ENCODE measurements at places on chromosomes 6 and 20.

GRCh38 chr6:38319256-38320212 is 320.2 kb downstream of the BTBD9 start:
- DNase-seq: no peak

DNA sequence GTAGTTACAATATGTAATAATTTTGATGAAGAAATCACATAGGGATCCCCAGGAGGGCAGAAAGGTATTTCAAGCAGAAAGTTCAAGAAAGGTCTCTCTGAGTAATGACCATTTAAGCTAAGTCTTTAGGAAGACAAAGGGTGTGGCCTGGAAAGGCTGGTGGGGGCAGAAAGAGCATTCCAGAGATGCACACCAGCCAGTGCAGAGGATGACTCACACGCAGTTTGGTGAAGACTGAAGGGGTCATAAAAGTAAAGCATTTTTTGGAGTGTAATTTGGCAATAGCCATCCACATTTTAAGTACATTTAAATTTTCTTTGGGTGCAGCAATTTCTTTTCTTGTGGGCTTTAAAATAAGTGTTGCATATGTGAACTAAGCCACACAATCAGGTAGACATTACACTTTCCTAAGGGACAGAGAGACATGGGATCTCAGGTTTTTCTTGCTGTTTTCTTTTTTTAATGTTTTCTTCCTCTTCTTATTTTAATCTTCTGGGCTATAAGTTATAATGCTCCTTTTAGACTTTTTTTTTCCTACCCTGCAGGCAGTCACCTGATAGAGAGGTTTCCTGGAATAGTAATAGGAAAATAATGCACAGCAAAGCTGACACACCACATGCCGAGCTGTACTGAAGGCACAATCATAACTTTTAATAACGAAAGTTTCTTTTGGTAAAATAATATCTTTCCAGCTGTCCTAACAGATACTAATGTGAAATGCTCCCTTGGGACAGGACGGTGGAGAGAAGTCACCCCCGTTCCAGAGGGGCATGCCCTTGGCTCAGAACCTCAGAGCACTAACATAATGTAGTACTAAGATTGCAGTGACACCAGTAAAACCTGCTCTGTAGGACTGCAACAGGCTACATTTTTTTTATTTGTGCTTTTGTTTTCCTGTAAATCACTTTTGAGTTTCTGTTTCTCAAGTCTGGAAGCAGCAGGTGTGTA is 49.6 kb upstream of the PTPRK start:
- no peak for DNase-seq

GRCh38 chr6:40887079-40887791 is 151.8 kb downstream of the UNC5CL start:
- no peak for DNase-seq

GRCh38 chr6:15339081-15339480 is 93.2 kb downstream of the JARID2 start:
- no peak for DNase-seq

- no peak for DNase-seq
These were observed 283.7 kb downstream of the DHX35 start for GRCh38 chr20:39245685-39246311.

- no peak for DNase-seq
These were observed 90.3 kb downstream of the ASXL1 start for GRCh38 chr20:32448306-32449056.

DNA sequence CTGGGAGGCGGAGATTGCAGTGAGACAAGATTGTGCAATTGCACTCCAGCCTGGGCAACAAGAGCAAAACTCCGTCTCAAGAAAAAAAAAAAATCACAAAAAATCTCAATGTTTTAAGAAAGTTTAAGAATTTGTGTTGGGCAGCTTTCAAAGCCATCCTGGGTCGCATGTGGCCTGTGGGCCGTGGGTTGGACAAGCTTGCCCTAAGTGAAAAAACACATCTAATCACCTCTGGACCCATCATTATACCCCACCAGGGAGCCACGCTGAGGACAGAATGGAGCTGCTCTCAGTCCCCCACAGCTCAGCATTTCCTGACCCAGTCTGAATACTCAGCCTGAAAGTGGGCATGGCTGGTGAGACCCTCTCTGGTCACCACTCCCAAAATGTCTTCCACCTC is 129.3 kb downstream of the PRND start:
- no peak for DNase-seq

- no peak for DNase-seq
These were observed 13.4 kb upstream of the RNF182 start for GRCh38 chr6:13911337-13911736.

DNA sequence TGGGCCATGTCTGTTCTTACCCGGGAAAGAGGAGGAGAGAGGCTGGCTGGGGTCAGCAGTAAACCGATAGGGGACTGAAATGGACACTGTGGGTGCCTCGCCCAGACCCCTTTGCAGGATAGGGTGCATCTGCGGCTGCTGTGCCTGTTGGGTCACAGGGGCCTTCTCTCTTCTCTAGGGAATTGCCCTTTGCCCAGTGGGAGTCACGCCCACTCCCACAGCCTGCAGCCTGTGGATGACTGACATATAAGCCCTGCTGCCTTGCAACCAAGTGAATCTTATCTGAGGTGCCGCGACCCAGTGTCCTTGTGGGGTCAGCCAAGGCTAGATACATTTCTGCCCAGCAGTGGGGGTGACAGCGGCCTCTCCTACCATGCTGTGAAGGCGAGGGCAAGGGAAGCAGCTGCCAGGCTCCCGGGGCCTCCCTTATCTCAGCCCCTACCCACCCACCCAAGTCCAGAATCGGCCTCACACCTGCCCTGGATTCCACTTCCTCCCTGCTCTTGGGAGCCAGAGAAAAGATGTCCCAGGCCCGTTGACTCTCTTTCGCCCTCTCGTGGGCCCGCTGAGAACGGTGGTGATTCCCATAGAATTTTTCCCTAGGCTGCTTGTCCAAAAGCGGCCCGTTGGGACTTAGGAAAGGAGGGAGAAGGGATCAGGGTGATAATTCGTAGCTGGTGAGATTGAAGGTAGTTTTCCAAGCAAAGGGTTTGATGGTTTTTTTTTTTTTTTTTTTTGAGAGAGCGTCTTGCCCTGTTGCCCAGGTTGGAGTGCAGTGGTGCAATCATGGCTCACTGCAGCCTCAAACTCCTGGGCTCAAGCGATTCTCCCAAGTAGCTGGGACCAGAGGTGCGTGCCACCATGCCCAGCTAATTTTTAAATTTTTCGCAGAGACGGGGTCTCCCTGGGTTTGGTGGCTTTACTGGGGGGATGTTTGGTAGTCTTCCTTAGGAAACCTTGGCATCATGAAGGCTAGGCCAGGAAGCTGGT is 76.4 kb upstream of the RNF24 start:
- DNase-seq: peak; percentile 67

DNA sequence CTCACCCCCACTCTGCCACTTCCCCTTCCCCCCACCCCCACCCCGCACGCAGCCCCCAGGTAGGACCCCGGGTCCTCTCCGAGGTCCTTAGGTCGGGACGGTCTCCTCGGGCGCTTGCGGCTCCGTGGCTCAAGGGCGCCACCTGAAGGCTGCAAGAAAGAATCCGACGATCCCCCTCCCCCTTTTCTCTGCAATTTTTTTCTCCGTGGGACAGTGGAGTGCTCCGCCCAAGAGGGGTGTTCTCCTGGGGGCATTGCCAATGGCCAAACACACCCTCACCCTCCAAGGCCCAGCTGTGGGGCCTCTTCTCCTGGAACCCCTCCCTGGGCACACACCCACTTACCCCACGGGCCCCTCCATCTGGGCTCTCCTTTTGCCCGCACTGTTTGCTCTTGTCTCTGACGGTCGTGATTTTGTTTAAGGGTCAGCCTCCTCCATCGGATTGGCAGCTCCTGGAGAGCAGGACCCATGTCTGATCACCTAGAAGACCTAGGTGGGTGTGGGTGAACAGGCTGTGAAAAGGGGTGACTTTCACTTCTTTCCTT is 1.1 kb upstream of the TMEM74B start:
- DNase-seq: peak; percentile 71

DNA sequence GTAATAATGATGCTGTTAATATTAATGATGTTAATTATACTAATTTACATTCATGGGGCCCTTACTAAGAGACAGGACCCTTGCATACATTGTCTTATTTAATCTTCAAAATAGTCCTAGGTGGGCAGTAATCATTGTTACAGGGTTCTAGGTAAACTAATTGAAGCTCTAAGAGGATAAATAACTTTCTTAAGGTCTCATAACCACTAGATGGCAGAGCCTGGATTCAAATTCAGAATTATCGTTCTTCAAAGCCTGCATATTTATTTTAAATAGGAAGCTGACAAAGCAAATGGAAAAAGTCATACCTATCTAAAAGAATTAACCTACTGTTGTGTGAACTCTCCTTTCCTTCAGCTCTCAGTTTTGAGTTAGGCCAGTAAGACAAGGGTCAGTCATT is 23.5 kb downstream of the PTCHD4 start:
- DNase-seq: no peak

DNA sequence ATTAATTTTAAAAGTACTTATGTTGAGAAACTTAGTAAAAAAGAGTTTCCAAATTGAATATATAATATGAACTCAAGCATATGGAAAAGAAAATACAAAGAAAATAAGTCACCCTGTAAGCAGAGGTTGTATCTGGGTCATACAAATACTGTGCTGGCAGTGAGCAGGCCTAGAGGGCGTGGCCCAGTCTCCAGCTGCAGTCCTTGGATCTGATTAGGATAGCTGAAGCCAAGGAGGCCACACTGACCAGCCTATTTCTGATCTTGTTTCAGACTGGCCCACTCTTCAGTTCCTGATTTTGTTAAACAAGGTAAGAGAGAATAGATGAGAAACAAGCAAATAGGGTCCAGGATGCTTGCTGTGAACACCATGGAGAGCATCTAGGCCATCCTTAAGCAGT is 228.8 kb downstream of the EPM2A start:
- DNase-seq: no peak

DNA sequence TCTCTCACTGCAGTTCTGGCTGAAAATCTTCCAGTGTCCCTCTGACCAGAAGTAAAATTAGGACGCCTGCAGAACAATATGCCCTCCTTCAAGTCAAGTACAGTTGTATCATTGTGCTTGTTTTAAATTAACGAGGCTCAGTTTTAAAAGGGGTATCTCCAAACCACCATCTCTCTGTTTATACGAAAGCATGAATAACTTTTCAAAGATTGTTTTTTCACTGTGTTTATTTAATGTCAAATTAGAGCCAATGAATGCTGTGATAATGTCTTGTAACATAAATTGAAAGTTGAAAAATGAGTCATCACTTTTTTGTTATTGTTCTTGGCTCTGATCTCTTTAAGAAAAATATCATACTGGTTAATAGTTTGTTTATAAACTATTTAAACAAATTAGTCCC is 230.7 kb upstream of the THEMIS start:
- no peak for DNase-seq

DNA sequence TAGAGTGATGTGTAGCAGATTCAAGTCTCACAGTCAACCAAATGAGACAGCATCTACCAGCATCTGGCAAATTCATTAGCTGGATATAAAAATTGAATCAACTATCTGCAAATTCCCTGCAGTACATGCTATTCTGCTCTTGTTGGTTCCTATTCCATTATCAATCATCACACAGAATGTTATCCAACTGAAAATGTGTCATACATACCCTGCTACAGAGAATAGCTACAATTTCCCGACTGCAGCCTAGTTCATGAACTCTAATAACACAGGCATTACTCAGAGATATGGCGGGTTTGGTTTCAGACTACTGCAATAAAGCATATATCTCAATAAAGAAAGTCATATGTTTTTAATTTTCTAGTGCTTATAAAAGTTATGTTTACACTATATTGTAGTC is 78.4 kb downstream of the AHI1 start:
- DNase-seq: no peak

GRCh38 chr6:29792123-29793035 is 35.2 kb upstream of the HLA-G start:
- DNase-seq: peak; percentile 72

GRCh38 chr6:143695969-143696663 is 18.4 kb downstream of the PHACTR2 start:
- DNase-seq: no peak

DNA sequence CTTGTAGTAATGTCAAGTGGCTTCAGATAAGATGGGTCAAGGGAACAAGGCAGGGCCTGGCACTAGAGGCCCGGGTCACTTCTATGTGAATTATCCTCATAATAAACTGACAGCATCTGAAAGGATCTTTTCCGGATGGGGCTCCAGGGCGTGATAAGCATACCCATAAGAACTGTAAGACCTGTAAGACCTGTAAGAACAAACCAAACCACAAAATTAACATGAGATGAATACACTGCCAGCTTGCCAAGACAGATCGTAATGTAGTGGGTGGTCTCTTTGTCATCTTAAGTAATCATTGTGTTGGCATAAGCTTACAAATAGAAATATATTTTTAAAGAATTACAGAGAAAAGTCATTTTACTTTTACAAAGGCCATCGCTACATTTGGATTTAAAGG is 334.9 kb downstream of the RFPL4B start:
- DNase-seq: no peak
